ENCODE measurements at places on chromosomes 4 and X.

- DNase-seq: no peak
Observed at GRCh38 chr4:100836929-100837328, 319.1 kb upstream of the EMCN start.

GRCh38 chr4:186485150-186485549, 70.2 kb downstream of the MTNR1A start:
- DNase-seq: no peak

- peak; percentile 14 for DNase-seq
Observed at GRCh38 chr4:118177126-118177525, 142.8 kb downstream of the NDST3 start.

DNA sequence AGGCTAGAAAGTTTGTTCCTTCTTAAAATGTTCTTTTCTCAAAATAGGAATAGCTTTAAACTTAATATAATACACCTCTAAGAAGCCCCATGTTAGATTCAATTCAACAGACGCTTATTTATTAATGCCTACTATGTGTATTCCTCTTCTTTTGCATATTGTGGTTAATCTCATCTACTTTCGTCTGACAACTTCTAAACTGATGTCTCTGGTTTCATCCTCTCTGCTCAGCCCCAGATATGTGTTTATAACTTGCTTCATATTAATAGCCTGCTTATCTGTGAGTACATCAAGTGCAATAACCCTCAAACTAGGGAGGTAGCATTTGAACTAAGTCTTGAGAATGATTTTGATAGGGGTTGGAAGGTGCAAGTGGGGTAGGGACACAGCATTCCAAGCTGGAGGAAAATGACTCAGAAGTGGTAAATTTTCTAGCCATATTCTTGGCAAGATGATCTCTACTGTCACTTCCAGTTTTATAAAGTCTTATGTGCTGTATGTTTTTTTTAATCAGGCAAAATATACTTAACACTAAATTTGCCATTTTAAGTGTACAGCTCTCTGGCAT, 37.0 kb downstream of the STK26 start:
- no peak for DNase-seq

GRCh38 chrX:66030505-66031317, 9.2 kb downstream of the VSIG4 start:
- no peak for DNase-seq

Data from fibroblast of skin of left quadriceps (primary cell).